Endodermal cell (in vitro differentiated cells): ENCODE measurements at places on chromosomes 2 and 18. TPM values are rescaled to one million over a fixed set of nuclear protein-coding genes. Genes with fewer than 3 reads are reported as not detected.

DNA sequence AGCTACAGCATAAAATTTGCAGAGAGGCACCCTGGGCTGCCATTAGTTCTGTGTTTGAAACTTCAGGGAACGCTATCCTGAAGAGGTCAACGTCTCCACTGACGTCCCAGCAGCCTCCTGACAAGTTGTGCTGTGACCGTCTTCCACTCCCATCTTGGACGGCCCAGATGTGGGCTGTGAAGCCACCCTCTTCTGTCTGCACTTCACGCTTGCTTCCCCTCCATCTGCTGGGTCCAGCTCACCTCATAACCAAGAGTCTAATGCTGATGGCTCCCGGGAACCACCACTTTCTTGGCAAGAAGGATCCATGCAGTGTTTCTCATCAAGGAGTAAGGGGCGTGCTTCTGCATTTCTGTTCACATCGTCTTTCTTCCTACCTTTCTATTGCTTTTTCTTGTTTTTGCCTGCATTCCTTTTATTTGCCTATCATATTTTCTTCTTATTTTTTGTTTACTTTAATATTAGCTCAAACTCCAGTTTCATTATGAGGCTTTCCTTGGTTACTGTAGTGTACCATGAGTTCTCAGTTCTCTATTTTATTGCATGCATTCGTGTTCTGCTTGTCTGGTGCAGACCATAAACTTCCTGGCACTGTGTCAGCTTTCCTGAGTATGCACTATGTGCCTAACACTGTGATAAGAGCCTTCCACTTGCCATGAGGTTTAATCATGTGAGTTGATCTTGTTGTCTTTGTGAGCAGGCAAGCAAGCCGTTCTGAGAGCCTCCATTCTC lies 631.8 kb upstream of the RAB6C start:
- no peak for DNase-seq
- no peaks in the 10 kb centered on the region for H3K4me1 ChIP-seq
- no peak overlapping the region for H3K27ac ChIP-seq
- no peaks in the 10 kb centered on the region for H3K27me3 ChIP-seq
- no peak overlapping the region for H3K4me3 ChIP-seq

GRCh38 chr2:237520290-237520689 lies 33.2 kb downstream of the MLPH start:
- no peak overlapping the region for H3K4me3 ChIP-seq
- H3K36me3 ChIP-seq, result no peaks in the 10 kb centered on the region
- no peak for DNase-seq
- H3K27ac ChIP-seq, result no peak overlapping the region
- no peaks in the 10 kb centered on the region for H3K4me1 ChIP-seq
- no peaks in the 10 kb centered on the region for H3K27me3 ChIP-seq

GRCh38 chr2:37616677-37617005 lies 54.8 kb downstream of the CDC42EP3 start:
- H3K36me3 ChIP-seq, result no peaks in the 10 kb centered on the region
- no peaks in the 10 kb centered on the region for H3K4me1 ChIP-seq
- no peaks in the 10 kb centered on the region for H3K27me3 ChIP-seq
- H3K4me3 ChIP-seq, result no peak overlapping the region
- no peak for DNase-seq

- H3K4me1 ChIP-seq, result no peaks in the 10 kb centered on the region
- no peaks in the 10 kb centered on the region for H3K27me3 ChIP-seq
- no peak overlapping the region for H3K27ac ChIP-seq
- no peaks in the 10 kb centered on the region for H3K36me3 ChIP-seq
Measured at GRCh38 chr2:239459056-239459455, 58.2 kb upstream of the HDAC4 start.

DNA sequence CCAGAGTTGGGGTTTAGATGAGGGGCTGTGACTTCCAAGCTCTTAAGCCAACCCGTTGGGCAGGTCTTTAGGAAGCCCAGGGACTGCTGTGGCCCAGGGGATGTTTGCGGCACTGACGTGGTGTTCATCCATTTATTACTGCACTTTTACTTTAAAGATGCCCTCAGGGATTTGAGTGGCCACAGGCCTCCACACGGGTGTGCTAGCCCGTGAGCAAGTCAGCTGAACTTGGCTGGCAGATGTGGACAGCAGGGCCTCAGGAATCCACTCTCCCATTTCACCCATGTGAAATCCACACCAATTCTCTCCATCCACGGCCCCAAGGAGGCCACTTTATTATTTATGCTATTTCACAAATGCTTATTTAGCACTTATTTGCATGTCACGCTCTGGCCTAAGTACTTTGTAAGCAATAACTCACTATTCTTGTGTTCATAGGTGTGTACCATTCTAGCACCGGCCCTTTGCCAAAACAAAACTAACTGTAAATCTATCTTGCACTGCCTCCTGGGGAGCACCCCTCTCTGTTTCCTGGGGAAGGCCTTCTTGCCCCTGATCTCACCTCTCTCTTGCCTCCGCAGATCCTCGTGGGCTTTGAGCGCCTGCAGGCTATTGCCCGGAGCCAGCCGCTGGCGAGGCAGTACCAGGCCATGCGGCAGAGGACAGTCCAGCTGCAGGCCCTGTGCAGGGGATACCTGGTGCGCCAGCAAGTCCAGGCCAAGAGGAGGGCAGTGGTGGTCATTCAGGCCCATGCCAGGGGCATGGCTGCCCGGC lies 39.1 kb upstream of the GPR17 start:
- H3K4me3 ChIP-seq, result no peak overlapping the region
- no peaks in the 10 kb centered on the region for H3K36me3 ChIP-seq
- no peaks in the 10 kb centered on the region for H3K4me1 ChIP-seq

DNA sequence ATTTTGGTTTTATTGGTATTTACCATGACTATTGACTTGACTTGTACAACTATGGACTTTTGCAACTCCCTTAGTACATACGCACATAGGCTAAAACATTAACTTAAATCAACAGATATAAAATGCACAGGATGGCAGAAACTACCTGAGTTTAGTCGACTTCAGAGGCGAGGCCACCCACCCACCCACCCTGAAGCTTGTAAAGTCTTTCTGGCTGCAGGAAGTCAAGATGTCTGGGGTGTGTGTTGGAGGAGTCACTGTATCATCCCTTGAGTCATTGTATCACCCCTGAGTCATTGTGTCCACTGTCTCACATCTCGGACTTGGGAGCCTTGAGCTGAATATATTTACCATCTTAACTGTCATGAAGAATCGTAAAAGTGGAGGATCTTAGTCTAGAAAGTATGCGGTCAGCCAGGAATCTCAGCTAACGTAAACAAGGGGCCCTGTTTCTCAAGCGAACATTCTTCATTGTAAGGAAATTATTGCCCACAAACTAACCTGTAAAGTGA lies 140.0 kb upstream of the ST6GAL2 start:
- H3K36me3 ChIP-seq, result no peaks in the 10 kb centered on the region
- H3K27me3 ChIP-seq, result no peaks in the 10 kb centered on the region
- H3K27ac ChIP-seq, result no peak overlapping the region

DNA sequence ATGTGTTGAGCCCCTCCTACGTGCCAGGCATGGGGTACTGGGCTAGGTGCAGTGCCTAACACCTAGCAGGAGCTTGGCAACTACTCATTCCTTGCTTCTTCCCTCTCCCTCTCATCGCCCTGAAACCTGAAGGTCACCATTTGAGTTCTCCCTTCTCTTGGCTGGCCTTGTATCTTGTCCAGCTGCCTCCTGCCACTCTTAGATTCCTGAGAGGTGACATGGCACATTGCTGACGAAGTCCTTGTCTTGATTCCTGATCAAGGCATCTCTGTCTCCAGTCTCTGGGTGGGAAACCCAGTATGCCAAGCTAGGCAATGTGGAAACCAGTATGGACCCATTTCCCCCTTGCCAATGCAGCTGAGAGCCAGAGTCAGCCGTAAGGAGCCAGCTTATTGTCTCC lies 9.0 kb upstream of the EFR3B start:
- peaks cover 9% of the 10 kb centered on the region for H3K27me3 ChIP-seq
- H3K4me3 ChIP-seq, result no peak overlapping the region
- no peak overlapping the region for H3K27ac ChIP-seq
- no peak for DNase-seq

- no peaks in the 10 kb centered on the region for H3K4me1 ChIP-seq
- H3K27me3 ChIP-seq, result no peaks in the 10 kb centered on the region
- DNase-seq, result no peak
- H3K4me3 ChIP-seq, result no peak overlapping the region
Measured at GRCh38 chr18:74981476-74981875, 227.5 kb downstream of the PTGR3 start.

- no peak overlapping the region for H3K27ac ChIP-seq
- no peak overlapping the region for H3K4me3 ChIP-seq
- no peaks in the 10 kb centered on the region for H3K27me3 ChIP-seq
- peaks cover 7% of the 10 kb centered on the region for H3K4me1 ChIP-seq
Measured at GRCh38 chr2:187982668-187983067, 309.0 kb upstream of the GULP1 start.

GRCh38 chr18:13014818-13015217 lies 23.7 kb downstream of the CEP192 start:
- H3K27me3 ChIP-seq, result no peaks in the 10 kb centered on the region
- no peak overlapping the region for H3K27ac ChIP-seq
- peaks cover 90% of the 10 kb centered on the region for H3K36me3 ChIP-seq
- DNase-seq, result no peak

- no peaks in the 10 kb centered on the region for H3K4me1 ChIP-seq
- DNase-seq, result no peak
- no peak overlapping the region for H3K4me3 ChIP-seq
- no peaks in the 10 kb centered on the region for H3K36me3 ChIP-seq
Measured at GRCh38 chr2:75592030-75592429, 31.3 kb upstream of the EVA1A start.

Gene PLEKHH2
- total RNA-seq, result 4.2 and 5.0 TPM in 2 replicates

Gene ZNF396
- 5.4 and 5.6 TPM in 2 replicates for total RNA-seq

Gene SNED1
- 2.9 and 4.5 TPM in 2 replicates for total RNA-seq

Gene FAM228A
- not detected in 2 replicates for total RNA-seq

Gene PER2
- 9.7 to 34.7 TPM (median 11.0 TPM) in 3 replicates for total RNA-seq

Gene GCA
- total RNA-seq, result 27.5 and 31.2 TPM in 2 replicates

Gene PRSS56
- total RNA-seq, result not detected in 3 replicates
